Left cardiac atrium (tissue), 4 donors: ENCODE measurements at places on chromosomes 16 and 17. TPM values are rescaled to one million over a fixed set of nuclear protein-coding genes. Genes with fewer than 3 reads are reported as not detected.

The PTX4 gene
- 0.21 TPM for total RNA-seq

The SMIM36 gene
- total RNA-seq = not detected

The FGF11 gene
- total RNA-seq = 24.6 TPM

The ACSM3 gene
- total RNA-seq = 8.9 TPM

The KRTAP3-1 gene
- total RNA-seq = not detected

The CDH13 gene
- 100 TPM for total RNA-seq

The TBC1D3I gene
- total RNA-seq = 0.18 TPM
